AG08395 (cell line): ENCODE measurements at places on chromosomes 7 and 10.
A peak's percentile ranks its signal among the peaks of the same experiment; 100 is the strongest.

- no peak for DNase-seq
Observed at GRCh38 chr7:84297616-84298015, 103.0 kb upstream of the SEMA3A start.

GRCh38 chr10:32061440-32061839, 5.2 kb upstream of the KIF5B start:
- DNase-seq = no peak

- no peak for DNase-seq
Observed at GRCh38 chr10:93963434-93963833, 30.3 kb upstream of the PLCE1 start.

GRCh38 chr7:42035210-42035609, 201.8 kb downstream of the GLI3 start:
- DNase-seq = peak; percentile 29

DNA sequence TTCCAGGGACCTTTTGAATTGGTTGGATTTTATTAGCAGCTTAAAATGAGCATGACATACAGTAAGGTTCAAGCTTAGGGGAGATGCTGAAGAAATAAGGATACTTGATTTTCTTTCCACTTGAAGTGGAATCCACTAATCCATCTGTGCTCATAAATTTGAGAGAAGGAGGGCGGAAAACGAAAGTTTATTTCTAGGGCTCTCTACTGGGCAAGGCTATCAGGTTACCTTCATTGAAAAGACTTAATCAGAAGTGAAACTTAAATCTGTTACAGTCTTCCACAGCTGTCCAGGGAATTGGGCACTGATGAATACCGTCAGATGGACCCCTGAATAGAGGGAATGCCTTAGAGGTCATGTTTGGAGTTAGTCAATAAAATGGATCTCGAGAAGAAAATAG, 21.8 kb downstream of the AUTS2 start:
- no peak for DNase-seq

DNA sequence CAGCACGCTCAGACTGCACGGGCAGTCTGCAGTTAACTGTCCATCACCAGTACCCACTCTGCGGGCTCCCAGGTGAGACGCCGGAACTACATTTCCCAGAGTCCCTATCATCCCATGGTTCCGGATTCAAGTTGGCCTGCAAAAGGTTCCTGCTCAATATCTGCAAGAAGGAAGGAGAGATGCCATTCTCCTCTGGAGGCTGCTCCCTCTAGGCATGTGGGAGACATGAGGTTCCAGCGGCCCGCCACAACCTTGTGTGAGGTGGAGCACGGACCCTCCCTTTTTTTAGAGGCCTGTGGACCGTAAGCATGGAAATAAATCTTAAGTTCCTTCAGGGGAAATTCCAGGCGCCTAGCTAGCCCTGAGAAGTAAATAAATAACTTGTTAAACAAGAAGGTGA, 29.7 kb downstream of the NUP42 start:
- DNase-seq = no peak

GRCh38 chr7:156735851-156736250, 95.3 kb downstream of the RNF32 start:
- DNase-seq = no peak

DNA sequence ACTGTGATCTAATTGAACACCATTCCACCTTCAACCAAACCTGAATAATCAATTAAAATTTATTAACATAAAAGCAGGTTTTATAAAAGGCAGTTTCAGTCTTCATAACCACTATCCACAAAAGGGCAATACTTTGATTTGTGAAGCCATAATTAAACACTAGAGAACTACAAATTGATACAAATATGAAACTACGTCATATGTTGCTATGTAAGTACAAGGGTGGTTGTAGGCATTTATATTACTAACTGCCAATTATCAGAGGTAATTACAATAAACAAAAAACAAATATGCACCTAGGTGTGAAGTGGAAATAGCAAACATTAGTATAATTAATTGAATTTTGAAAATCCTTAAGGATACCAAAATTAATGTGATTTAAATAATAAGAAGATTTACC, 368.5 kb upstream of the PCDH15 start:
- DNase-seq = no peak

DNA sequence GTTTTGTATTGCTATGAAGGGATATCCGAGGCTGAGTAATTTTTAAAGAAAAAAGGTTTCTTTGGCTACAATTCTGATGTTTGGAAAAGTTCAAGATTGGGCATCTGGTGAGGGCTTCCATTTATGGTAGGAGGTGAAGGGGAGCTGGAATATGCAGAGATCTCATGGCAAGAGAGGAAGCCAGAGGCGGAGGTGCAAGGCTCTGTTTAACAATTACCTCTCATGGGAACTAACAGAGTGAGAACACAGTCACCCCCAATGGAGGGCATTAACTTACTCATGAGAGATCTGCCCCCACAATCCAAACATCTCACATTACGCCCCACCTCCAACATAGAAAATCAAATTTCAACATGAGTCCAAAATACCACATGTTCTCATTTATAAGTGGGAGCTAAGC, 62.0 kb downstream of the AKR1D1 start:
- DNase-seq = no peak

DNA sequence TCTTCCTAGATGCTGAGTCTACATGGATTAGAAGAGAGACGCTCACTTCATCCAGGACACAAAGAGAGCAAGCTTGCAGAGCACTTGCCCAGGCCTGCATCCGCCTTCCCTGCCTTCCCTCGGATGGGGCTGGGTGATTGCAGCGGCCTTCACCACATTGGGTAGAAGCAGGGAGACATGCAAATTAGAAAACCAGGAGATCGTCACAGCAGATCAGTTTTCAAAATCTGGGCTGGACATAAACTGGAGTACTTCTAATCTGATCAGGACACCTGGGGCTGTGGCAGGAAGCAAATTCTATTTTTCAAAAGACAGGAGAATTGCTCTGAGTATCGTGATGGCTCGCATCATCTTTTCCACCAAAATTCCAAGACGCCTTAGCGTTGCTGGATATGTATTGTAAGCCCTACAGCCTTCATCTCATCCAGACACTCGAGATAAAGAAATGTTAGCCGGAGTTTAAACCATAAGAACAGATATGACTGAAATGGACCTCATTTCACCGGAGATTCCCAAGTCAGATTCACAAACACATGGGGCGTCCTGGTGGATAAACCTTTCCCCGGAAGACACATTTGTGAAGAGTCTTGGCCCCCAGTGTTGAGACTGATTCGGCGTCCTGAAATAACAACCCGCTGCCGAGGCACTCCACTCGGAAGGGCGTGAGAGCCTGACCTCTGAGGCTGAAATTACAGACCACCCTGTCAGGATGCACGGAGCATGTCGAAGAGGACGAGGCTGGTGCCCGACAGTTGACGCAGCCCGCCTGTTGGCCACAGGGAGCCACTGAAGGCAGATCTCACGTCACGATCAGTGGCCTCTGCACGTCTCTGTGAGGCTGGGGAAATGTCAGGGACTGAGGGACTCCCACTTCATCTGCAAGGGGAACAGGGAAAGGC, 91.2 kb upstream of the PARD3 start:
- DNase-seq = no peak

DNA sequence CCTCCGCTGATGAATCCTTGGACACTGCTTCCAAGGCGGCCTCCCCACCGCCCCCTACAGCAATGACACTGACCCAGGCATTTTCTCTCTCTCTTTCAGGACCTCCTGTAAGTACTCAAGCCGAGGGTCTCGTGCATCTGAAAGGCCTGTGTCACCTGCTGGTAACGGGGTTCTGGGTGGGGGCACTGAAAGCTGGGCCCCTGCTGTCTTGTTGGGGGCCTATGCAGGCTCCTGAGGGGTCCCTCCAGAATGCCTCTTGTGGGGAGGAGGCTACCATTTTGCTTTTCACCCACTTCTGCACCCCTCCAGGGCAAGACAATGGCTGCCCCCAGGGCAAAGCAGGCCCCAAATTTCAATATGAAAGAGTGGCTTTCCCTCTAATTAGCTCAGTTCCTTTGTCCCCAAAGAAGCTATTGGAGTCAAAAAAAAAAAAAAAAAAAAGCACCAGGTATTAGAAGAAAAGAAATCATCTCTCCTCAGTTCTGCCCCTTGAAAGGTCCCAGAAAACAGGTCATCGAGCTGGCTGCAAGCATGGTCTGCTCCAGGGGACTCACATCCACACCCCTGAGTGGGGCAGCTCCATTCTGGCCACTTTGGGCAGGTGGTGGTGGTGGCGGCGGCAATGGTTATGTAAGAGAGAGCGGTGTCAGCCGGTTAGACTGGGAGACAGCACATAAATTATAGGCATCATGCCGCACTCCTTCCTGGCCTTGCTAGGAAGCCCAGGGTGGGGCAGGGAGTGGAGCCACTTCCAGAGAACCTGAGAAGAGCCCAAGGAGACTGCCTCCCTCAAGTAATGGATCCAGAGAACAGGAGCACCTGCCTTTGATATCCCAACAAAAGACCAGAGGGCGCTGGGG, 66.2 kb downstream of the COL13A1 start:
- no peak for DNase-seq

DNA sequence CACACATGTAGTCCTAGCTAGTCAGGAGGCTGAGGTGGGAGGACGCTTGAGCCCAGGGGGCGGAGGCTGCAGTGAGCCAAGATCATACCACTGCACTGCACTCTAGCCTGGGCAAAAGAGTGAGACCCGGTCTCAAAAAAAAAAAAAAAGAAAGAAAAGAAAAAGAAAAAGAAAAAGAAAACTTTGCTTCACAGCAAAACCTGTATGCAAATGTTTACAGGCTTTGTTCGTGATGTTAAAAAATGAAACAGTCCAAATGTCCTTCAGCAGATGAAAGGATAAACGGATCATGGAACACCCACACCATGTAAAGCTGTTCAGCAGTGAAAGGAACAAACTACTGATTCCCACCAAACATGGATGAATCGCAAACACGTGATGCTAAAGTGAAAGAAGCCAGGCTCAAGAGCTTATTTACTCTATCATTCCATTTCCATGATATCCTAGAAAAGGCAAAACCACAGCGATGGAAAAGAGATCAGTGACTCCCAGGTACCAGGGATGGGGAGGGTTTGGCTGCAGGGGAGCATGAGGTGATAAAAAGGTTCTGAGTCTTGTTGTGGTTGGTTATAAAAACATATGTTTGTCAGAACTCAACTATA, 15.1 kb downstream of the LRRC20 start:
- DNase-seq = peak; percentile 21

DNA sequence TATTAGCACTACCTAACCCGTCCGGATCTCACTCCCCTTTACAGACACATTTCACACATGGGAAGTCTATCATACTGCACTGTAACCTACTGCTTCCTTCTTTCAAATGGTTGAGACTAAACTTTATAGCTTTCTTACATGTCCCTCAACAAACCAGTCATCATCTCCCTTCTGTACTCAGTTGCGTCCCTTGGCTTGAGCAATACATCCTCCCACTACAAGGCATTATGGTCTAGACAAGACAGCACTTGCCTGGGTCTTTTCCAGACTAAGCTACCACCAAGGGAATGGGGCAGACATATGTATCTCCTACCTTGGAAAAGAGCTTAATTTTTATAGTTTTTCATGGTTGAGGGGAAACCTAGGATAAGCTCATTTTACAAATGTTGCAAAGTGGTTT, 575.2 kb downstream of the KCNMA1 start:
- no peak for DNase-seq

DNA sequence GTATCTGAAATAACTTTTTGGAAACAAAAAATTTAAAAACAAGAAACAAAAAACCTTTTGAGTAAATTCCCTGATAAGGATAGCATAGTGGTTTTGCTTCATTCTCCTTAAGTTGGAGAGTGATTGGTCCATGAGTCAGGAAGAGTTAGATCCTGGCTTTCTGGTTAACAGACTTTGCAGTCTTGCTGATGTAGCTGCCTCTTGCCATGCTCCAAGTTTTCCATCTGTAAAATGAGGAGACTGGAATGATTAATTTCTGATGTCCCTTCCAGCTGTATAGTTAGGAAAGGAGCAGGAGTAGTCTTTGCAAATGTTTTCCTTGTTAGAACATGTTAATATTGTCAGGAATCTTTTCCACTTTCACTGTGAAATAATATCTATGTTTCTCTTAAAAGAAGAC, 266.6 kb downstream of the DNAJB9 start:
- no peak for DNase-seq

DNA sequence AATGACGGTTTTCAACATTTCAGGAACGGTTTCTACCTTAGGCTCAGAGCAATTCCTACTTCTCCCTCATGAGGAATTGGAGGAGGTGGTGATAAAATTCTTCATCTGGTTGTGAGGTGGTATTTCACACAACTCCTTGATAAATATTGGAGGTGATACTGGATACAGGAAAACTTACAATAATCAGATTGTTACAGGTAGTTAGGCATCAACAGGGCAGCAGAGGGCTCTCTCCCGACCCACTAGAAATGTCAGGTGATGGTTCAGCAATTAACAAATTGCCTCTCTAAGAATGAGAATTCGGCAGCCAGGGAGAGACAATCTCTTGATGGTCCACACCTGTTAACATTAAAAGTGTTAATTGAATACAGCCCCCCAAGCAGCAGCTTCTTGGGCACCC, 22.6 kb downstream of the ZNF786 start:
- DNase-seq = no peak

- no peak for DNase-seq
Observed at GRCh38 chr10:98088186-98088971, 46.1 kb upstream of the R3HCC1L start.

DNA sequence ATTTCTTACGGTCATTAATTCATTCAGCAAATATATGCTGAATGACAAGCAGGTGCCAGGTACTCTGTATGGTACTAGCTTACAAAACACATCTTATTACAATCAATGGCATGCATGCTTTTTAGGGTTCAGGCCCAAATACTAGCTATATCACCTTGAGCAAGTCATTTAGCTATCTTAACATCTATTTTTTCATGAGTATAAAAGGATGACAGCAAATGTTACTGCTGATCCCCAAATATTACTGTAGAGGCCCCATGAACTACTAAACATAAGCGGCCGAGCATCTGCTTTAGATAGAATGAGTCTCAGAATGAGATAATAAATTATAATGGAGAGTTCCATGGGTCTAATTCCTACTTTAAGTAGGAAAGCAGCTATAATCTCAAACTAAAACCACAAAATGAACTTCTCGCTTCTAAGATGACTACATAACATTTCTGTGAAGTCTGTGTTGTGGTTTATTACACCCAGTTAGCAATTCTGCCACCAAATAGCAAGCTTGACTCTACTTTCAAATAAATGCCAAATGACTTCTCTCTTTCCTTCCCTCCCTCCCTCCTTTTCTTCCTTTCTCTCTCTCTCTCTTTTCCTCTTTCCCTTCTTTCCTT, 113.7 kb upstream of the LRRN3 start:
- peak; percentile 6 for DNase-seq

DNA sequence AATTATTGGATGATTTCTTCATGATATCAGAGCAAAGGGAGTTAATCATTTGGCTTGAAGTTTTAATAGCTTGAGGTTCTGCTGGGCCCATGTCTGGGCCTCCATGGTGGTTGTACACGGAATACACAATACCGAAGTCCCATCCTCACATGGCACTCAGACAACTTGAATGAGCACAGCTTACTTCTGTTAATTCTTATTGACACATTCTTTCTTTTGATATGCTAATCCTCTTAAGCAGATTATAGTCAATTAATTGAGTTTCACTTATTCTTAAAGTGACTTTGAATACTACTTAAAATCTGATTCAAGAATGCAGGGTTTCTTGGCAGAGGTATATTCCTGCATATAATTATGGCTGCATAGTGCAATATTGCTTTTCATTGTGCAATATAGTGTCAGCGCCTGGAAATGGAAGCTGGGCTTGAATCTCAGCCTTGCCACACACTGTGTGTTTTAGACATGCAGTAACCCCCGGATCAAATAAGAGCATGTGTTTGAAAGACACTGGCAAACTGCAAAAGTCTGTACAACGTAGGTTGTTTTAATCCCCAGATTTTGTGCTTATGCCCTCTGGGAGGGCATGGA, 543.5 kb upstream of the ADARB2 start:
- DNase-seq = no peak

- DNase-seq = no peak
Observed at GRCh38 chr10:42934351-42934811, 142.5 kb upstream of the RET start.
